ENCODE measurements at places on chromosomes 3 and 15.

- DNase-seq: peak; percentile 46
Observed at GRCh38 chr3:9808345-9809037, 1.6 kb upstream of the TTLL3 start.

GRCh38 chr3:106129939-106130338, 261.1 kb upstream of the CBLB start:
- no peak for DNase-seq

- no peak for DNase-seq
Observed at GRCh38 chr3:128923576-128923975, 44.2 kb downstream of the ACAD9 start.

DNA sequence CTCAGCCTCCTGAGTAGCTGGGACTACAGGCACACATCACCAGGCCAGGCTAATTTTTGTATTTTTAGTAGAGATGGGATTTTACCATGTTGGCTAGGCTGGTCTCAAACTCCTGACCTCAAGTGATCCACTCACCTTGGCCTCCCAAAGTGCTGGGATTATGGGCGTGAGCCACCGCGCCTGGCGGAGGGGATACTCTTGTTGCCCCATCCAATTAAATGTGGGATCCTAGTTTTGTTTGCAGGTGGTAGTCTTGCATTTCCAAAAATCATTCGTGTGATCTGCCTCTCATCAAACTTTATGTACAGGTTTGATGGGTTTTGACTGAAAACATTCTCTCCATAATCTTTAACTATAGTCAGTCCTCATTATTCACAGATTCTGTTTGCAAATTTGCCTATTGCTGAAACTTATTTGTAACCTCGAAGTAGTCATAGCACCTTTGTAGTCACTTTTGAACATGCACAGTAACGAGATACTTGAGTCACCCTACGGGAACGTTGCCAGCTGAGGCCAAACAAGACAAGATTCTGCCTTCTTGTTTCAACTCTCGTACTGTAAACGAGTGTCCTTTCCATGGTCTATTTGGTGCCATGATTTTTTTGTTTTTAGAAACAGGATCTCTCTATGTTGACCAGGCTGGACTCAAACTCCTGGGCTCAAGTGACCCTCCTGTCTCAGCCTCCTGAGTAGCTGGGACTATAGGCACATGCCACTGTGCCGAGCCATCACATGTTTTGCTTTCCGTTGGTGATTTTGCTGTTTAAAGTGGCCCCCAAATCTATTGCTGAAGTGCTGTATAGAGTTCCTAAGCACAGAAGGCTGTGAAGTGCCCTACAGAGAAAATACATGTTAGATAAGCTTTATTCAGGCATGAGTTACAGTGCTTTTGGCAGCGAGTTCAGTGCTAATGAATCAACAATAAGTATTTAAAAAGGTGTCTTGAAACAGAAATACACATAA, 8.1 kb upstream of the MAPK6 start:
- no peak for DNase-seq

GRCh38 chr3:42736531-42736930, 33.9 kb upstream of the HHATL start:
- no peak for DNase-seq

DNA sequence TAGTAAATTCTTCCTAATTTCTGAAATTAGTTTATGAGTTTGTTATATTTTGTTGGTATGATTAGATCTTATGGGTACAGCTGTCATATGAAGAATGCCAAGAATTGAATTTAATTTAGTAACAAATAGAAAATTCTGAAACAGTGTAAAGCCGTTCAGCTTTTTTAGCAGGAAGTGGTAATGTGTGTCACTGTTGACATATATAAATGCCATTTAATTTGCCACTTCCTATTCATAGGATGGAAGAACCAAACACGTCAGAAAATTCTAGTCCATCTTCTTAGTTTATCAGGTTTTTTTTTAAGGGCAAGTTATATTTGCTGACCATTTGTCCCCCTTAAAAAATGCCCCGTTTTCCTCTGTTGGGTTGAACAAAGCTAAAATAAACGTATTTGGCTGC, 43.0 kb downstream of the RAB8B start:
- DNase-seq: no peak

DNA sequence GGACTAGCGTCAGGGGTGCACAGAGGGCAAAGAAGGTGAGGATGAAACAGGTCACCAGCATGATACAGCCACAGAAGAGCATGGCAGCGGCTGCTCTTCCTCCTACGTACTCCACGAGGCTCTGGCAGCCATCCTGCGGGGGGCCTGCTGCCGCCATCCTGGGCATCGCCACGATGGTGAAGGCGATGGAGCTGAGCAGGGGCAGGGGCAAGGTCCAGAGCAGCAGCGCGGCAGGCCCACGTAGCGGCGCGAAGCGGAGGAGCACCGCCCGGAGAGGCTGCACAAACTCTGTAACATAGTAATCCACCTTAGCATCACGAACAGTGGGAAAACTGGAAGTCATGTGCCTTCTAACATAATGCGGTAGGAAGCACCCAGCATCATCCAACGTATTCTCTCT, 491.6 kb downstream of the PYDC2 start:
- no peak for DNase-seq

GRCh38 chr15:39880718-39881387, 39.2 kb downstream of the GPR176 start:
- DNase-seq: no peak

DNA sequence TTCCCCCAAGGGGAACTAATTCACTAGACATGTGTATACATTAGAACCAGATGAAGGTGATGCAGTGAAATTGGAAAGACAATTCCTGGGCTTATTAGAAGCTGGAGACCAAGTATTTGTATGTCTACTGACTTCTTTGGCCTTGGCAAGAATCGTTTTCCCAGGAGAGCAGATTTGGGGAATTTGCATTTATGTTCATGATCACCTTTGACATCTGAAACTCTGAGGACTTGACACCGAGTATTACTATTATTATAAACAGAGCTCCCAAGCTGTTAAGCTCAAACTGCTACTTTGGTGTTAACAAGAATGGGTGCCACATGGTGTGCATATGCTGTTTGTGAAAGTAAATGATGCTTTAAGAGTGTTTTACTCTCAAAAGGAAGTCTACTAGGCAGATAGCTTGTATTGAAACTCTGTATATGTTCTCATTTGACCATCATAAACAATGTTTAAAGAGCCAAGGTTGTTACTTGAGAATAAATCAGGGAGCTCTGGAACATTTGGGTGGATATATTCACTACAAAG, 519.8 kb upstream of the GOLIM4 start:
- no peak for DNase-seq

DNA sequence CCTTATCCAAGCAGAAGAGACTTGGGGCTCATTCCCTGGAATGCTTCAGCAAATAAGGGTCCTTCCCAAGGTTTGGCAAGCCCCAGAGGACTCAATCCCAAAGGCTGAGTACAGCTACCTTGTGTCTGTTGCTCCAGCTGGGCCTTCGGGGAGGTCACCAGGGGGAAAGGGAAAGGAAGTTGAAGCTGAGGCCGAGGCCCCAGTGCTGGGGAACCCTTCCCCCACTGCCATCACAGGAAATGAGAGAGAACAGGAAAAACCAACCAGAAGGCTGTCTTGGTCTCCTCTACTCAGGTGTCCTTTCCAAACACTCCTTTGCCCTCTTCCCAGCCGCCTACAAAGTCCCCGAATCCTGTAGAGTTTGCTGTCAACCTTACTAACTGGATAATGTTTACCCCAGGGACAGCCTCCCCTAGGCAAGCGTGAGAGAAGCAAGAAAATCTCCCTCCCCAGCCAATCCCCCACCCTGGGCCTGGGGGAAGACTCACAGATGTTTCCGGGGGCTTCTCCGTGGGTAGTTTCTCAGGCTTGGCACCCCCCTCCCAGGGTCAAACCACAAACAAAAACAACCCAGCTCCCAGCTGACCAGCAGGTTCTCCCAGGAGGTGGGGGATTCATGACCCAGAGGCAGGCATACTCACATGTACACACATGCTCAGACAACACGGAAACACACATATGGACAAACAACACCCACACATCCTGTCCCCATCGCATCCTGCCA, 5.5 kb downstream of the CSRNP1 start:
- no peak for DNase-seq

DNA sequence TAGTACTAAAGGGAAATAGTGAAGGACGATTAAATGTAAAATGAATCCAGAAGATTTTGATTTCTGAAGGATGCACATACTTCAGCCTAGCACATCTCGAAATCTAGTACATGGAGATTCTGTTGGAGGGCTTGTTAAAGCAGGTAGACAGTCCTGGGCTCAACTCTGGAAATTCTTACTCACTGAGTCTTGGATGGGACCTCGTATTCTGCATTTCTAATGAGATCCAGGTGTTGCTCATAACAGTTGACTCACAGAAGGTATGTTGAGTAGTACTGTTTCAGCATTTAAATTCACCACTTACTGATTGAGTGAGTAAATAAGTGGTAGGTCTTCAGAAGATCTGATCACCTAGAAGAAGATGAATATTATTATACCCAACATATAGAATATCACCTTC, 623.4 kb upstream of the SGO1 start:
- no peak for DNase-seq

DNA sequence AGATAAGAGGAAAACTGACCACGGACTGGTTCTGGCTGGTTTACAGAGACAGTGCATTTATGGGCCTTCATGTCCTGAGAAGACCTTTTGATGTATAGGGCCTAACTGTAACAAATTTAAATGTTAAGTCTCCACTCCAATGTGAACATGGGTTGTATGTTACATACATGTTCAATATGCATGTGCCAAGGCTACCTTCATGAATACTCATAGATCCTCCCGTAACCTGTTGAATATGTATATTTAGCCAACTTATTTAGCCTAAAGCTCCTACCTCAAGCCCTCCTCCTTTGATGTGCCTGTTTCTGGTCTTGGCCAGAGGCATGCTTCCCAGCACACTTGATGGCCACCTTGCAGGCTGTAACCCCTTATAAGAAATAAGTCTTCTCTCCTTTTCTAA, at the start of gene OR5H2:
OR5H2 (plus strand) TSS at position 301 of the 400 bp plus-strand sequence. CDS start 398 bp downstream, outside the sequence.
- DNase-seq: no peak

- no peak for DNase-seq
Observed at GRCh38 chr15:67143646-67144045, 78.2 kb downstream of the SMAD3 start.

GRCh38 chr3:127358641-127359040, 70.8 kb upstream of the PRR20G start:
- DNase-seq: no peak

DNA sequence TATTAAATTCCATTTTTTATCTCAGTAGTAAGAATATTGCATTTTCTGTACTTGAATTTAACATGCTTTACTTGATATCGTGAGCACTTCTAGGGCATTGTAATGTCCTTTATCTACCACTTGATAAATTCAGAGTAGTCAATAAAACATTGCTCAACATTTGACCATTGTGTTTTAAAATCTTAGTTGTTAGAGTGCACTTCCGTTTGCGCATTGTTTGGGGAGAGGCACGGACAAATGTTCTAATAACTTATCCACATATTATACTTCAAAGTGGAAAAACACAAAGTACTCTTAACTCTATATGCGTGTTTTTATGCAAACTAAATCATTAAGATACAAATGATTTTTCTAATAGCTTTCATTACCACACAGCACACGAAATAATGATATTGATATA, 419 bp downstream of the FAM227B start:
- peak; percentile 81 for DNase-seq

DNA sequence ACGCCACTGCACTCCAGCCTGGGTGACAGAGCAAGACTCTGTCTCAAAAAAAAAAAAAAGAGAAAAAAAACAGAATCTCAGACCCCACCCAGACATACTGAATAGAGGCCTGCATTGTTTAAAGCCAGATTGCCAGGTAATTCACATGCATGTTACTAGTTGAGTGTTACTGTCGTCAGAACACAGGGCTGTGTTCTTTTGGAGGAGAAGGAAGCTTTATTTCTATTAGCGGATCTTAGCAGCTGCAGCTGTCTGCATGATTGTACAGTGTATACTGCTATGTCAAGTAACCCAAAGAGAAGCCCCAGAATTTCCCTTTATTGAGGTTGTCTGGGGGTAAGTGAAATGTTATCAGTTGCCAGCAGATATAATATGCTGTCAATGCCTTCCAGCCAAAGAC, 496.6 kb upstream of the NAALADL2 start:
- no peak for DNase-seq

DNA sequence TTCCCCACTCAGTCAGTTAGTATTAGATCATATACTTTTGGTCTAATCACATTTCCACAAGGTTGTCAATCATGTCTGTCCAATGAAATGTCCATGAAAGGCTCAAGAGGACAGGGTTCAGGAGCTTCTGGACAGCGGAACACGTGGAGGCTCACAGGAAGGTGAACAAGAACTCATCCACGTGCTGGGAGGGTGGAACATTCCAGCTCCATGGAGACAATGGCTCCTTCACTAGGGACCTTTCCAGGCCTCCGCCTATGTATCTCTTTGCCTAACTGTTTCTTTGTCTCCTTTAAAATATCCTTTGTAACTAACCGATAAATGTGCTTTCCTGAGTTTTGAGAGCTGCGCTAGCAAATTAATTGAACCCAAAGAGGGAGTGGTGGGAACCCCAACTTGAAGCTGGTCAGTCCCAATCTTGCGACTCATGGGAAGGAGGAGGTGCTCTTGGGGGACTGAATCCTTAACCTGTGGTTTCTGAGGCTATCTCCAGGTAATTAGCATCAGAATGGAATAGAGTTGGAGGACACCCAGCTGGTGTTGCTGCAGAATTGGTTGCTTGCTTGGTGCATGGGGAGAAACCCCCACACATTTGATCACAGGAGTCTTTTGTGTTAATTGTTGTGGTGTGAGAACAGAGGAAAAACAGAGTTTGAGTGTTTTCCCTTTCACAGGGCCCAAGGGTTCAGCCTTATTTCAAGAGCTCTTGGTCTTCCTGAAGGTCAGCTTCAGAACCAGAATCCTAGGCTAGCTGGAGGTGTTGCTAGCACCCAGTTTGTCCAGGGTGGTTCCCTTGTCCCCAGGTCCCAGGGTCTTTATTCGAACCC, 3.0 kb upstream of the TKT start:
- no peak for DNase-seq
